NCI-H1092 treated with DMSO at 0.1 percent for 48 hours (cell line): ENCODE measurements at places on chromosomes 16 and 17.

GRCh38 chr17:64496348-64496785 is 487 bp downstream of the POLG2 start:
- DNase-seq = no peak

GRCh38 chr16:60230666-60231065 is 1496.5 kb upstream of the GOT2 start:
- DNase-seq = no peak

DNA sequence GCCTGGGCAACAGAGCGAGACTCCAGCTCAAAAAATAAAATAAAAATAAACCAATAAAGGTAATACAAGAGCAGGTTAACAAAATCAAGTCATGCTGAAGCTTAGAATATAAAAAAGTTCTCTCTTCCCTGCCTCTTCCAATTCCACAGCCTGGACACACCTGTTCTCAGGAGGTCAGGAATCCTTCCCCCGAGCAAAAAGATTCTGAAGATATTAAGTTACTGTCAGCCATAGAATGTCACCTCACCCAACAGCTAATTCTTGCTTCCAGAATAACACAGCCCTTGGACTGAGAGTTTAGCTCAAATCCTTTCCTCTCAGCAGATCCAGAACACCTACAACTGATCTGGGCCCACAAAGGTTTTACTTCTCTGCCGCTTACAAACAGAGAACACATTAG is 27.1 kb downstream of the SLC39A11 start:
- DNase-seq = no peak

GRCh38 chr16:1989209-1990100 is at the start of gene SYNGR3:
SYNGR3 (plus strand) TSS chr16:1989970; CDS start chr16:1990103, 133 bp downstream.
- peak; percentile 19 for DNase-seq

DNA sequence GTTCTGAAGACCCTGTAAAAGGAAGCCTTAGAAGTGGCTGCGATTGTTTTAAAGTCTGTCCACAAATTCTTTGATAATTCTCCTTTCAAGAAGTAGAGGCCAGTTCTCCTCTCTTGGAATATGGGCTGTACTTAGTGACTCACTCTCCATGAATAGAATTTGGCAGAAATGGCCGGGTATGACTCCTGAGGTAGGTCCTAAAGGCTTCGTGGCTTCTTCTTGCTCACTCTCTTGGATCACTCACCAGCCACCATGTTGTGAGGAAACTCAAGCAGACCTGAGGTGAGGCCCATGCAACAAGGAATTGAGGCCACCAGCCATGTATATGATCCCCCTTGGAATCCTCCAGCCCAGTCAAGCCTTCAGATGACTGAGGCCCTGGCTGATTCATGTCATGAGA is 75.8 kb downstream of the WWOX start:
- no peak for DNase-seq

DNA sequence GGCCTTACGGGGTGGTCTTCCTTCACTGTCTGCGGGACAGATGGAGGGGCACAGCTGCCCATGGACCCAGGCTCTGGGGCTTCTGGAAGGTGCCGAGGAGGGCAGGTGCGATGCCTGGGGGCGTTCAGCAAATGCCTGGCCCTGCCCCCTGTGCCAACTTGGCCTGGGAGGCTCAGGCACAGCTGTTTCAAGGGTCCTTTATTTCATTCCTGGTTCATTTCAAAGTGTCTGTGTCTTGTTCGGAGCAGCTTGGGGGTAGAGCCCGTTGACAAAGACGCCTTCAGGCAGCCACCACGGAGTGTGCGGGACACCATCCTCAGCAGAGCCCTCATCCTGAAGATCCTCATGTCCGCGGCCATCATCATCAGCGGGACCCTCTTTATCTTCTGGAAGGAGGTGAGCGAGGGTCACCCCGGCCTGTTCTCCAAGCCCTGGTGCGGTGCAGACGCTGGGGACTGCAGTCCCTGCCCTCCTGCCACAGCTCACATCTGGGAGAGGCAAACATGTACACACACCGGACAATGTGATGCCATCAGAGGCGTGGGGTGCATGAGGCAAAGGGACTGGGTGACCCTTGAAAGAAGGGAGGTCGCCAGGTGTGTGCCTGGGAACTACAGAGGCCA is 43.9 kb downstream of the MEAK7 start:
- DNase-seq = no peak

DNA sequence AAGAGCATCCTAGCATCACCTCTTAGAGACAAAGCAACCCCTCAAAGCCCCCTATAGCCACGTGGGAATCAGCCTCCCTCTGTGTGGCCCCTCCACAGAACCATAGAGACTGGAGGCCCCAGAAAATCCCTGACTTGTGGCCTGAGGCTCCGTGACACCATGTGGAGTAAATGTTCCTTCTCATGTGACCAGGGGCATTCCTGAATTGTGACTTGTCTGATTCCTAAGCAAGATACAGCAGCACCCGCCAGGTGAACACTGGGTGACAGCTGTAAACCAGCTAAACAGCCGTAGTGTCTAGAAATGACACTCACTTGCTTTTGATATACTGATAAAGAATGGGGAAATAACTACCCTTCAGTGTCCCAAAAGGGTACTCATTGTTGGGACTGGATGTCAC is 79.0 kb downstream of the DYNLRB2 start:
- DNase-seq = no peak

DNA sequence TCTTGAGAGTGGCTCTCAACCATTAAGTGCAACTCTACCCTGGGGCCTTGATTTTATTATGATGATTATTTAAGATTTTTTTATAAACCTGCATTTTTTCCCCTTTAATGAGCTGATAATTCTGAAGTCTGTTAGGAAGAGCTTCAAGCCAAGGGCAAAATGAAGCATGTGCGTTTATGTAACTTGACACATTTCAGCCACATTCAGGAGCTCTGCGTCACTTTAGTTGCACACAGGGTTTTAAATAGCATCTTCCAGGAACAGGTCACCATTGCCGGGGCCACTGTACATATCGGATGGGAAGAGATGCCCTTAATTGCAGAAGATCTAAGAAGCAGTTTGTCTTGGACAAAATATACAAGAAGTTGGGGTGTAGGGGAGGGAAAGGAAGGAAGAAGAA is 89.6 kb downstream of the BMERB1 start:
- no peak for DNase-seq

GRCh38 chr16:72277749-72278148 is 105.8 kb upstream of the PMFBP1 start:
- no peak for DNase-seq

GRCh38 chr16:68244481-68244902 is 681 bp upstream of the PLA2G15 start:
- DNase-seq = no peak

- DNase-seq = no peak
Observed at GRCh38 chr17:80365001-80365965, 49.7 kb upstream of the ENDOV start.

DNA sequence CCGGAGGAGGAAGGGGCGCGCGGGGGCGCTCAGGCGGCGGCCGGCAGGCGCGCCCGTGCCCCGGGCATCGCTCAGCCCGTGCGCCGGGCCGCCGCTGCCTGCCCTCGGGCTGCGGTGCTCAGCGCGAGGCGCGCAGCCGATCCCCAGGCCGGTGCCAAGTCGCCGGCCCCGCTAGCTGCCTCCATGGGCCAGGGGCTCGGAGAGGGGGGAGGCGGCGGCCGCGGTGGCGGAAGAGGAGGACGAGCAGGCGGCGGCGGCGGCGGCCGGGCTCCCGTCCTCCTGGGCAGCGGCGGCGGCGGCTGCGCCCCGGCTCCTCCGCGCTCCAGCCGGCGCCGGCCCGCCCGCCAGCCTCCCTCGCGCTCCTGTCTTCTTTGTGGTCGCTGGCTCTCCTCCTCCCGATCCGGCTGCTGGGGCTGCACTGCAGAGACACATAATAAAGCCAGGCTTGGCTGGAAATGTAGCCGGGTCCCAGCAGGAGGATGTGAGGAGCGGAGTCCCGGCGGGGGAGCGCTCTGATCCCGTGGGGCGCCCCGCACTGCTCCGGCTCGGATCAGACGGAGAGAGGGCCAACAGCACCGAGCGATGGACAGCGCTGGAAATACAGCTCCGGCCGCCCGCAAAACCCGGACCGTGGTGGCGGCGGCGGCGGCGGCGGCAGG is 889 bp upstream of the ZNF423 start:
- peak; percentile 74 for DNase-seq

DNA sequence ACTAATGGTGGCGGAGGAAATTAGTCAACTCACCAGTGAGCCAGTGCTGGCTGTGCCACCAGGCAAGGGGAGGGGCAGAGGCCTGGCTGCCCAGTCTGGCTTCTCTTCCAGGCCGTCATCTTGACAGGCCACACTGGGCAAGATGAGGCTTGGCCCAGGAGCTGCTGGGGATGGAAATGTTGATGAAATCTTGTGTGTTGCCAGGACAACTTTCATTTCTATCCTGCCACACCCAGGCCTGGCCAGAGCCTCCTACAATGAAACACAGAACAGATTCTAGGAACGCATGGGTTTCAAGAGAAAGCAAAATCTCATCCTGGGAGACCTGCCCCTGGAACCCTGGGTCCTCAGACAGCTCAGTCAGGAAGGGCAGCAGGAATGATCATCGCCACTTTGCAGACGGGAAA is 9.3 kb downstream of the HEXIM2 start:
- no peak for DNase-seq

DNA sequence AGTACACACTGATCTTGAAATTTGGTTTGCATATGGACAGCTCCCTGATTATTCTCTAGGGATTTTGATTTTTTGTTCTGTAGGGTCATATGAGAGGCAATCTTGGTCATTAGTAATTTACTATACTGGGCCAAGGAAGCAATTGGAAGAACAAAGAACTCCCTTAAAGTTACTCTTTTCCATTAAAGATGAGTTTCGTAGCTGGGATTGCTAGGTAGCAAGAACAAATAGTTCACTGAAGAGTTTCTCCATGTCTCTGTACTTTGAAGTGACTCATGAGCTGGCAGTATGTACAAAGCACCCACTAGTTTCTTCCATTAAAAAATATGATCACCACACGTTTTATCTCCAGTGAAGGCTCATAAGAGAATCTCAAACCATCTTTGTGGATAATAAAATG is 6.2 kb upstream of the BCAS3 start:
- DNase-seq = no peak

GRCh38 chr17:74215342-74215727 is 2.0 kb downstream of the TTYH2 start:
- DNase-seq = no peak

DNA sequence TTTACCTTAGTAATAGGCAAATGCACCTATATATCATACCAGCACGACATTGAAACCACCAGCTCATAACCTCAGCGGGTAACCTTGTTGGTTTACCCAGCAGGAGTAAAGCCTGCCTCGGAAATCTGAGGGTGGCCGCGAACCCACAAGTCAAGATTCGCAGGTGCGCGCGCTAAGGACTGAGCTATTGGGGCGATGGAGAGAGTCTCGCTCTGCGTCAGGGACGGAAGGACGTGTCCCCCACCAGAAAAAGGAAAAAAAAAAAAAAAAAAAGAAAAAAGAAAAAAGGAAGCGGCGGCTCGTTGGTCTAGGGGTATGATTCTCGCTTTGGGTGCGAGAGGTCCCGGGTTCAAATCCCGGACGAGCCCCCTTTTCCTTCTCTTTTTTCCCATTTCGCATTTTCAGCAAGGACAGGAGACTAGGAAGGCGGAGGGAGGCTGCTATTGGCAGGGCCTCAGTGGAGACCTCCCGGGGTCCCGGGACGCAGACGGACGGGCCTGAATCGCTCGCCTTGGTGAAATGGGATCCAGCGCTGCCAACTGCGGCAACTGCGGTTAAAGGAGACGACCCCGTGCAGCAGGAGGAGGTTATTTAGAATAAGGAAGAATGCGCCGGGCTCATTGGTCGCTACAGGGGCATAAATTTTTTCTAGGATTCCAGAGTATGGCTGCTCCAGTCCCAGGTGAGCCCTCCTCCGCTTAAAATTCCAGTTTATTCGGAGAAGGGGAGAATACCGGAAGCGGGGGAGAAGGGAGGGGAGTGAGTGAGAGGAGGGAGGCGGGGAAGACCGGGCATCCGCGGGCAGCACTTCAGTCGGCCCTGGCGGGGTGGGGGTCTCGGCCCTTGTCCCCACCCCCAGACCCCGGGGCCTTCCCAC is at the start of gene OR1F1:
Gene OR1F1 (plus strand): TSS at position 407 of the 877 bp plus-strand sequence.
- DNase-seq = peak; percentile 40
